ENCODE measurements at places on chromosomes 13 and 19.

- DNase-seq: peak; percentile 63
These were observed 8.0 kb upstream of the ZNF358 start for GRCh38 chr19:7507884-7508283.

GRCh38 chr13:47955836-47956235 is 45.2 kb downstream of the SUCLA2 start:
- no peak for DNase-seq

GRCh38 chr19:32910874-32911273 is 41.3 kb upstream of the SLC7A9 start:
- no peak for DNase-seq

DNA sequence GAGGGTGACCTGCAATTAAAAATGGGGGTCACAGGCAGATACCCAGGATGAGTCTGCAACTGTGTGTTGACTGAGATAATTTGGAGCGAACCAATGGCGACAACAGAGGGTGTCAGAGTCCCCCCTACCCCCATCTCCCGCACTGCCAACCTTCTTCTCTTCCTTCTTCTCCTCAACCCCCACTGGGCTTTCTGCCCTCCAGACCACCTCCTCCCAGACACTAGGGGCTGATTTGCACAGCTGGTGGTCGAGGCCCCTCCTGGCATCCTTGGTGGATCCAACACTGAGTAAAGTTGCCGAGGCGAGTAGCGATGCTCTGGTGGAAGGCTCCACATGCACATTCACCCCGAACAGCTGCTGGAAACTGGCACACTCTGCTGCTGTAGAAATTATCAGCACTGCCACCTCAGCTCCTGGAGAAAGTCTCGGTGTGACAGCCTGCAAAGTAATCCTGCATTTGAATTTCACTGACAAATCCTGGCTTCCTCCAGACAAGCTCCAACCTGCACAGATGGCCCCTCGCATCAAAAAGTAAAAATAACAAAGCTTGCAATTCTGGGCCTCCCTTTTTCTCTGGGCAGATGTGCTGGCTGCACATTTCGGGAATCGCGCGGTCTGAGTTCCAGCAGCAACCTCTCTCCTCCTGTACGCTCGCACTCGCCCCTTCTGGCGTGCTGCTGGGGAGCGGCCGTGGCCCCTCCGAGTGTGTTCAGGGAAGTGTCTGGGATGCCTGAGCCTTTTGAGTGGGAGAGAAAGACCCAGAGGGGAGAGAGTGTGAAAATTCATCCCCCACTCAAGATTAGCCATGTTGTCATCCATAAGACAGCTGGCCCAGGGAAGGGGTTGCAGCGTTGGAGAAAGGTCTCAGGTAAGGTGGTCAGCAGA is 28.5 kb downstream of the CCNE1 start:
- DNase-seq: no peak

- DNase-seq: no peak
These were observed 79.1 kb downstream of the ZNF254 start for GRCh38 chr19:24166055-24166454.

DNA sequence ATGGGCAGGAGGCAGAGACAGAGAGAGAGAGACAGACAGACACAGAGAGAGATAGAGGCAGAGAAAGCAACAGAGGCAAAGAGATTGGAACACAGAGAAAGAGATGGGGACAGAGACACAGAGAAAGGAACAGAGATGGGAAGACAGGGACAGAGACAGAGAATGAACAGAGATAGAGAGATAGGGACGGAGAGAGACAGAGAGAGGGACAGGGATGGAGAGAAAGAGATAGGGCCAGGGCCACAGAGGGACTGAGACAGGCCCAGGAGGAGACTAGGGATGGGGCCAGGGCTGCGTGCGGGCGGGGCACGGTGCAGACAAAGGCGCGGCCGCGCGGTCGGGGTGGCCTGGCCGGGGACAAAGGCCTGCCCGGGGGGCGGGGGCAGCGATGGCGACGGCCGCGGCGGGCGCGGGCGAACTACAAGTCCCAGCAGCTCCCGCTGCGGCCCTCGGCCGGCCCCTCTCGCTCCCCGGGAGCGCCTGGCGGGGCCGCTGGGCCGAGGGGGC is at the start of gene ZNF358:
TSS of gene ZNF358 (plus strand) at position 459 of the 507 bp plus-strand sequence. CDS start 3,140 bp downstream, outside the sequence.
- no peak for DNase-seq

- DNase-seq: no peak
These were observed 77.6 kb downstream of the TSC22D1 start for GRCh38 chr13:44498502-44498901.

DNA sequence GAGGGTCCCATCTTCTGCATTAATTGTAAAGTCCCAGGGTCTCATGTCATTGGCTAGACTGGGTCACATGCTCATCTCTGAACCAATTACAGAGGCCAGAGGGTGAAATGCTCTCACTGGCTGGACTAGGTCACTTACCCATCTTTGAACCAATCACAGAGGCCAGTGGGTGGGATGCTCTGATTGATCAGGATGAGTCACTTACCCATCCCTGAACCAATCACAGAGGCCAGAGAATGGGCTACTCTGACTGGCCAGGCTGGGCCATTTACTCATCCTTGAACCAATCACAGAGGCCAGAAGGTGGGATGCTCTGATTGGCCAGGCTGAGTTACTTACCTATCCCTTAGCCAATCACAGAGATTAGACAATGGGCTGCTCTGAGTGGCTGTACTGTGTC is 5.3 kb downstream of the MISP start:
- no peak for DNase-seq

DNA sequence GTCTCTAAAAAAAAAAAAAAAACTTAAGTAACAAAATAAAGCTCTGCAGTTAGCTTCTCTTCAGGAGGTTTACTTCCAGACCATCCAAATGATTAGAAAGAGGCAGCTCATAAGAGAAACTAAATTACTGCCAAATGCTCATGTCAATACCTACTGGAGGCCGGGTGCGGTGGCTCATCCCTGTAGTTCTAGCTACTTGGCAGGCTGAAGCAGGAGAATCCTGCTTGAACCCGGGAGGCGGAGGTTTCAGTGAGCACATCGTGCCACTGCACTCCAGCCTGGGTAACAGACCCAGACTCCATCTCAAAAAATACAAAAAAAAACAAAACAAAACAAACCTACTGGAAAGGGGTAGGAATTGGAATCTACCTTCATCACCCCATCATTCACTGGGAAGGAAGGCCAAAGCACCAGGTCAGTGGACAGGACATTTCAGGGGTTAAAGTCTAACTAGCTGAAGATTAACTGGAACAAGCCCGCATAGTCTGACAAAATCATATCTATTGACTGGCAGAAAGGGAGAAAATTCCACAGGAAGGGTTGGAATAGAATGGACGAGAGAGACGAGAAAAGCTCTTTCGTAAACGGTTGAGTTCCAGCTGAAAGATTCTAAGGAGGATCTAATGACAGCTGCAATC is 1.3 kb downstream of the ZFP14 start:
- DNase-seq: no peak

Data from NT2/D1 (cell line).